Naive thymus-derived CD8-positive, alpha-beta T cell (primary cell): ENCODE measurements at places on chromosomes 16 and 17.

- no peak for DNase-seq
Observed at GRCh38 chr17:56601591-56601990, 8.1 kb downstream of the NOG start.

DNA sequence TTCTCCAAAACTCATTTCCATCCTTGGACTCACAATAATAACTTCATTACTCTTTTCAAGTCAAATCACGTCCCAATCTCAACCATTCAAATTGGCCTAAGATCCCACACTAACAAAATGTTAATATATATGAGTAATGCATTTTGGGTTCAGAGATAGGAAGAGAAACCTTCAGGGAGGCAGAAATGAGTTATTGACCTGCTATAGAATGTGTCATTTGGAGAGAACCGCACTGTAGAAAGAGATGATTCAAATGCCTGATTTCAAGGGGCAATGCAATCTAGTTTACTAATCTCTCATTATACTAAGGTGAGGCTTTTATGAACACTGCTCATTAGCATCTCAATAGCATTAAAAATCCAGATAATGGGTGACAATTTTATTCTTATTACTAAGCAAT is 1595.0 kb upstream of the GOT2 start:
- no peak for DNase-seq

DNA sequence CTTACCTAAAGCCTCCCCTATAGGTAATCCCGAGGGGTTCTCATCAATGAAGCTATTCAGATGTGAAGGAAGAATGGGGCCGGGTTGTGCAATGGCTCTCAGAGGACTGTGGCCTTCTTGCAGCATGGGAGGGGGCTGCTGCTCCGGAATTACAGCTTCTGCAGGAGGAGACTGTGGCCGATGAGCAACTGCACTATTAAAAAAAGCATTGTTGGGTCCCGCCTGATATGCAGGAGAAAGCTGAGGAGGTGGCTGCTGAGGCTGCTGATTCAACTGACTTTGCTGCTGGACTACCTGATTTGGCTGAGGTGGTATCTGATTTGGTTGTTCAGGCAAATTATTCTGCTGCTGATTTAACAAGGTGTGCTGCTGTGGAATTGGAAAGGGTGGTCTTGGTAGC is 64.8 kb downstream of the CACNG1 start:
- no peak for DNase-seq

DNA sequence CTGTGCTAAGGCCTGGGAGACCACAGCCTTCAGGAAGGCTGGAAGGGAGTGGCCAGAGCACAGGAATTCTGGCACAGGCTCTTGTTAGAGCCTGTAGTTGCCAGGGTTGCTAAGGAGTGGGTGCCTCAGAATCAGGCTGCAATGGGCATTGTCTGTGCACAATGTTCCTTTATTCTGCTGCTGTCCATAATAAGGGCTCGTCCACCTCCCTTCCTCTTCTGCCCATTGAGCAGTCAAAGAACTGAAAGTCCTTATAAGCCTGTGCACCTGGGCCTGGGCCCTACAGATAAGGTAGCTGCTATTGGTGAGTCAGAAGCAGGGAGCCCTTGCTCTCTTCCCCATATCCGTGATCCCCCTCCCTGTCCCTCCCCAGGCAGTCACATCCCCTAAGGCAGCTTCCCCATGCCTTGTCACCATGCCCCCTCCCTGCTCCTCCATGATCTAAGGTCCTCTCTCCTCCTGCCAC is 5.4 kb upstream of the CNGB1 start:
- DNase-seq = no peak

DNA sequence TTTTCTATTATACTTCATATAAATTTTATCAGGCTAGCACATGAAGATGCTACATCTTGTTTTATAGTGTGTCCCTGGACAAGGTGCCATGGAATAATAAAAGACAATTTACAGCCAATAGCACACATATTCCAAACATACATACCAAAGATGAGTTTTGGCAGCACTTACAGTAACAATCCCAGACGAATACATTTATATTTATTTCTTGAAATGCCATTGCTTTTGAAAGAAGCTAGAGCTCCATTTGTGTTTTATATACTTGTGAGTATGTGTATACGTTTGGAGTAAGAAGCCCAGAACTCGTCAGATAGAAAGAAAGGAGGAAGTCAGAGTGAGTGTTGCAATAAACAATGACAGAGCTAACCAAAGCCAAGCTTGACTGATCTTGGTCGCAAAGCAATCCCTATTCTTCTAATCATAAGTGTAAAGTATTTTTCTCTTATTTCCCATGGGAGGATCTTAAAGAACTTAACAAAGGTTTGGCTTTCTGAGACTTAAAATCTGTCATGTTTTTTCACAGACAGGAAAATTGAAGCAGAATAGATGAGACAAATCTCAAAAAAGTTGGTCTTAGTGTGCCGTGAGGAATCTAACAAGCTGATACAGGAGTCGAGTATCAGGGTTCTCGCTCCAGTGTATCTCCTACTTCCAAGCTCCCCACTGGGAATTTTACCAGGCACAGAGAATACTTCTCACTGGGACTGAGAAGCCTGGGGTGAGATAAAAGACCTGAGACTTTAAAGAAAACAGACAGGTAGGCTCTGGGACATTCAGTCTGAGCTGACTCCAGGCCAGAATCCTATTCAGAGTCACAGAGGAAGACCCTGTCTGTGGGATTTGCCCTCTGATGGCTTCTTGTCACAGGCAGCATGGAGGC is 175.4 kb downstream of the AATF start:
- no peak for DNase-seq

DNA sequence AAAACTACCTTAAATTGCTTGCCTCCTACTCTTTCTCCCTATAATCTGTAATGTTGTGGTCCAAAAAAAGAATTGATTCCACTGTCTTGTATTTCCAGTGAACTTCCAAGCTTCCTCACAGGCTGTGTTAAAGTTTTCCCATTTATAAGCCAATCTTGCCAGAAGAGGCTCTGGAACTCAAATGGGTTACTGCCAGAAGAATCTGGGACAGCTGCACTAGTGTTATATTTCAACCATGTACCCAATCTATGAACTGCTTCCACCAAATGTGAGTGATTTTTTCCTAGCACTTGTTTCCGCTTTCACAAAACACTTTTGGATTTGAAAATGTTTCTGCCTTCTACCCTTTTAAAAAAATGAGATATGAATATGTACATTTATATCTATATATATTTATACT is 1.8 kb downstream of the CCDC43 start:
- DNase-seq = no peak

DNA sequence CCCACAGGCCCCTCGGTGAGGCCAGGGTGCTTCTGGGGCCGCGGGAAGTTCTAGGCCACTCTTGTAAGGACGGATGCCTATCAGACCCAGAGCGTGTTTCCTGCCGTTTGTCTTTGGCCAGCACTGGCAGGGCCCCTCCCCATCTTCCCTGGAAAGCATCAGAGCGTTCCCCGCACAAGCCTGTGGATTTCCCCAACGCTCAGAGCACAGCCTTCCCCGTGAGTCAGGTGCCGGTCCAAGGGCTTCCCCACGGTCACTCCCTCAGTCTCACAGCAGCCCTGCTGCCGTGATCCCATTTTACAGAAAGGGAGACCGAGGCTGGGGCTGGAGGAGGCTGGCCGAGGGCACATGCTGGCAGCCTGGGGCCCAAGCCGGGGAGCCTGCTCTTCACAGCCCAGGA is 33.7 kb downstream of the CRISPLD2 start:
- DNase-seq = no peak

- DNase-seq = peak; percentile 34
Observed at GRCh38 chr16:397135-397661, at the start of gene NME4. NME4 (plus strand) TSS chr16:397199; CDS start chr16:397223, 24 bp downstream.

DNA sequence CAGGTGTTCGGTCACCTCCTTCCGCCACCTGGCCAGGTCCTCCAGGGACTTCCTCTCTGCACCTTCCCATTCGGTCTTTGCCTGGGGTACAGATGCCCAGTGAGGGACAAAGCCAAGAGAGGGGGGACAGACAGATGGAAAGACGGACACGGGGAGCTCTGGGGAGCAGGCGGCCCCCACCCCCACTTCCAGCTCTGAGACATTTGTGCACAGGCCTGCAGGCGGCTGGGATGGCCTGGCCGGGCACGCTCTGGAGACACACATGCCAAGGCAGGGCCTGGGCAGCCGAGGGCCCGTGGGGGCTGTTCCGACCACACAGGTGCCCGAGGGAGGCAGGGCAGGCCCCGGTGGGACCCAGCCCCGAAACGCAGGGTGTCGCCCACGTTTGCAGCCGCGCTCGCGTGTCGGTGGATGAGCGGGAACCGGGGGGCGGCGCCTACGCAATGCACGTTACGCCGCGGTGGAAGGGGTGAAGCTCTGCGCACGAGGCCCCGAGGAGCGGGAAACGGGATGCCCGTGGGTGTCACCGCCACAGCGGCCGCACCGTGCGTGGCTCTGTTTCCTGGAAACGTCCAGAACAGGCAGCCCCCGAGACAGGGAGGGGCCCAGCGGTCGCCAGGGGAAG is 6.0 kb downstream of the PERCC1 start:
- no peak for DNase-seq
